ENCODE measurements at places on chromosomes 5 and 9.

DNA sequence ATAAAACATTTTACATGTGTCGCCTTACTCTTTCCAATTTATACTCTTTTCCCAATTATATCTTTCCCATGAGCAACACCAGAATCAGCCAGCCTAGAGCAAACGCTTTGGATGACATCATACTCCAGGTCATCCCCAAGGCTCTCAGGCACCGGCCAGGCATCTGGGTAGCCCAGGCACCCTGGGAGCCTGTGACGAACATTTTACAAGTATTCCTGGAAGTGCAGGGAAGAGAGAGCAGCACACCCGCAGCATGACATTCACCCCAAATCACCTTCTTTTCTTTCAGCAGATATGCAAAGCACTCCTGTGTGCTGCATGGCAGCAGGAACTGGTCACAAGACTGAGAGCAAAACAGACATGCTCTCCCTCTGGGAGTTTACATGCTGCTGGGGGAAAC lies 75.7 kb upstream of the SMIM23 start:
- no peak for DNase-seq

GRCh38 chr5:130520211-130520610 lies 615.9 kb downstream of the CHSY3 start:
- no peak for DNase-seq

- no peak for DNase-seq
Measured at GRCh38 chr5:136046246-136046645, 17.5 kb downstream of the TGFBI start.

DNA sequence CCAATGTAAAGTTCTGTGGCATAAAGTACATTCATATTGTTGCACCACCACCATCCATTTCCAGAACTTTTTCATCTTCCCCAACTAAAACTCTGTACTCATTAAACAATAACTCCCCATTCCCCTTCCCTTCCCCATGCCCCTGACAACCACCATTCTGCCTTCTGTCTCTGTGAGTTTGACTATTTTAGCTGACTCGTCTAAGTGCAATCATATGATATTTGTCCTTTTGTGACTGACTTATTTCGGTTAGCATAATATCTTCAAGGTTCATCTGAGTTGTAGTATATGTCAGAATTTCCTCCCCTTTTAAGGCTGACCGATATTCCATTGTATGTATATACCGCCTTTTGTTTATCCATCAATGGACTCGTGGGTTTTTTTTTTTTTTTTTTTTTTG lies 29.0 kb upstream of the SMU1 start:
- DNase-seq = no peak

- no peak for DNase-seq
Measured at GRCh38 chr9:38622288-38622674, 1.9 kb upstream of the ANKRD18A start.

- DNase-seq = no peak
Measured at GRCh38 chr9:79049371-79049770, 522.4 kb upstream of the TLE4 start.

GRCh38 chr5:50653946-50654345 lies 12.5 kb upstream of the PARP8 start:
- no peak for DNase-seq

DNA sequence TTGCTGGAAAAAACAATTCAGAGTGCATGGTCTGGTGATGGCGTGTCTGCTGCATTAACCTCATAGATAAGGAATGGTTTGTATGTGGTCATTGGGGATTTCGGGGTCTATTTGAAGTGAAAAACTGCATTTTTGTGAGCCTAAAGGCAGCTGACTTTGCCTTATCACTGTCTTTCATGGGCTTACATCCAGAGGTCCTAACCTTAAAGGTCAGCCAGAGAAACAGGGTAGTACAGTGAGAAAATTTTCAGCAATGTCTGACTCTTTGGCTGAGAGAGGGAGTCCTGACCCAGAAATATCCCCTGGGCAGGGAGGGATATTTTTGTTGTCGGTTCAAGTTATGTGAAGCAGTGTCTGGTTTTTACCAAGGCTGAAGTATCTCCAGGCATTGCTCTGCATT lies 5.7 kb downstream of the PCSK5 start:
- DNase-seq = no peak

DNA sequence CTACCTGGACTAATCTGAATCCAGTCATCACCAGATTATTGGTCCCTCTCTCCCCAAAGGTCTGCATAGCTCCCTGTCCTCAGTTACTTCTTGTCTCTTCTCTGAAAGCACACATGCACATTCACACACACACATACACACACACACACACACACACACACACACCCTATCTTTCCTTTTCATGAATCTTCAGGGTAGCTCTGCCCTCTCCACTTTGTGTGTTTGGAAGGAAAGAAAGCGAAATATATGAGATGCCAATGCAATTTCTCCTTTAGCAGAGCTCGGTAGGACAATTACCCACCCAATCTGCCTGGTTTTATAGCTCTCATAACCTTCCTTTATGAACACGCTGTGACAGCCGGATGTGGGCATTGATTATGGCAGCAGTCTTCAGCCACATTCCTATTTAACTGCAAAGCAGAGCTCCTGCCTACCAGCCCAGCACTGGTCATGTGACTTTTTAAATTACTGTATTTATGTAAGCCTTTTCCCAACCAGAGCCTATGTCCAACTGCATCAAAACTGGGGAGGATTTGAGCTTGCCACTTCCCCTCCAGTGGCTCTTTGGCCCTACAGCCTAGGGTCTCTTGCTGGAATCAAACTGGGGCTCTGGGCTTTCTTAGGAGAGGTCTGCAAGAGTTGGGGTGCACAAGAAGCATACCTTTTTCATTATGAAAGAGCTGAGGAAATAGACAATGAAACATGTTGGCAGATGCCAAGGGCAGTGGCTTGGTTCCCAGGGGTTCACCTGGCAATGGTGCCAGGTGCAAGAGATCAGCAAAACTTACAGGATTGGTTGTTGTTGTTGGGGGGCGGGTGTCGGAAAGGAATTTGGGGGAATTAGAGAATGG lies 20.8 kb upstream of the MATR3 start:
- no peak for DNase-seq

GRCh38 chr9:78358329-78359051 lies 61.6 kb downstream of the PSAT1 start:
- no peak for DNase-seq

DNA sequence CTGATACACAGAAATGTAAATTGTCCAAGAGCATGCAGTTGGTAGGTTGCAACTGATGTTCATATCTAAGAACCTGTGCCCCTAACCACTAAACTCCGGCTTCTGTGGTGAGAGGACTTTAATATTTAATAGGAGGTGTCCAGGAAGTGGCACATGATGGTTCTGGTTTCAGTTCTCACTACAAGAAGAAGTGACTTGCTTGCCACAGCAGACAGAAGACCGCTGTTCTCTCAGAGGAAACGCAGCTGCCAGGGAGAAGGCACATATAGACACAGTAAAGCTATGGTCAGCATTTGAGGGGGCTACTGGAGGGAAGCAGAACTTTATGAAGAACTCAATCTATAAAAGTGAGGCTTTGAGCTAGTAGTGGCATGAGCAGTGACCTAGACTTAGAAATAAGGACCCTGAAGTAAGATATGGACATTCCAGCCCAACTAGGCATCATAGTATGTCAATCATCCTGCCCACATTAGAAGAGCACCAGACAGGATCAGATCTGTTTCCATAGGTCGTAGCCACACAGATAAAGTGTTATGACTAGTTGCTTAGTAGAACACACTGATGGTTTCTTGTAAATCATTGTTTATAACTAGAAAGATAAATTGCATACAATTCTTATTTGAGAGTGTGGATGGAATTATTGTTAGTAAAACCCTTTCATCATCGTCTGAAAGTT lies 36.4 kb upstream of the DAB2 start:
- DNase-seq = peak; percentile 23

DNA sequence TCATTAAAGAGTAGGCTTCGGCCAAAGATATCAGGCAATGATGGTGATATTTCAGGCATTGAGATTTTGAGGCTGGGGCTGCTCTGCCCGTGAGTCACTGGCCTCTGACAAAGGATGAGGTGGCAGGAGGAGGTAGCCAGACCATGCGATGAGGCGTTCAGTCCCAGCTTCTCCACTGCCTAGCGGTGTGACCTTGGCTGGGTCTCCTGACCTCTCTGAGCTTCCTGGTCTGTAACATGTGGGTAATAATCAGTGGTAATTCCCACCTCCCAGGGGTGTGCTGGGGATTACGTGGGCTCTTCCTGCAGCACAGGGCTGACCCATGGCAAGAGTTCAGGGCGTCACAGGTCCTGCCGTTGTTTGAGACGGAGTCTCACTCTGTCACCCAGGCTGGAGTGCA lies 73.2 kb upstream of the RAPGEF1 start:
- DNase-seq = no peak

DNA sequence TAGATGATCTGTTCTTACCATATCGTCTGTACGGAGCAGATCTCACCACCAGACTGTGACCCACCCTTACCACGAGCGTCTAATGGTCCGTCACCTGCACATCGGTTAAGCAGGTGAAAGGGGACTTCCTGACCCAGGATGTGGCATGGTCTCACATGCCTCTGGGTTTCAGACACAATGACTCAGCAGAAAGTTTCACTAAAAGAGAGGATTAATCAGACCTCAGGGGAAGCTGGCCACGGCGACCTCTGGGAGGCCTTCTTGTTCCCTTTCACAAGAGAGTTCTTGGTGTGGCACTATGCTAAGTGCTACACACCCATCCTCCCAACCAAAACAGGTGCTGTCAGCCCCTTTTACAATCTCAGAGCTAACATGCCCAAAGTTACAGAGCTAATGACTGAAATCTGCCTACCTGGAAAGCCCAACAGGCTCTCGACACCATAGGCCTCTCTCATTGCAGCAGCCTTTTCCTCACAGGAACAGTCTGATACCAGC lies 41.6 kb downstream of the ADAMTS12 start:
- peak; percentile 44 for DNase-seq

GRCh38 chr5:154215571-154216325 lies 25.2 kb downstream of the GALNT10 start:
- DNase-seq = no peak

Measured in GM19239 (cell line).